ENCODE measurements at places on chromosomes 7 and 10.

DNA sequence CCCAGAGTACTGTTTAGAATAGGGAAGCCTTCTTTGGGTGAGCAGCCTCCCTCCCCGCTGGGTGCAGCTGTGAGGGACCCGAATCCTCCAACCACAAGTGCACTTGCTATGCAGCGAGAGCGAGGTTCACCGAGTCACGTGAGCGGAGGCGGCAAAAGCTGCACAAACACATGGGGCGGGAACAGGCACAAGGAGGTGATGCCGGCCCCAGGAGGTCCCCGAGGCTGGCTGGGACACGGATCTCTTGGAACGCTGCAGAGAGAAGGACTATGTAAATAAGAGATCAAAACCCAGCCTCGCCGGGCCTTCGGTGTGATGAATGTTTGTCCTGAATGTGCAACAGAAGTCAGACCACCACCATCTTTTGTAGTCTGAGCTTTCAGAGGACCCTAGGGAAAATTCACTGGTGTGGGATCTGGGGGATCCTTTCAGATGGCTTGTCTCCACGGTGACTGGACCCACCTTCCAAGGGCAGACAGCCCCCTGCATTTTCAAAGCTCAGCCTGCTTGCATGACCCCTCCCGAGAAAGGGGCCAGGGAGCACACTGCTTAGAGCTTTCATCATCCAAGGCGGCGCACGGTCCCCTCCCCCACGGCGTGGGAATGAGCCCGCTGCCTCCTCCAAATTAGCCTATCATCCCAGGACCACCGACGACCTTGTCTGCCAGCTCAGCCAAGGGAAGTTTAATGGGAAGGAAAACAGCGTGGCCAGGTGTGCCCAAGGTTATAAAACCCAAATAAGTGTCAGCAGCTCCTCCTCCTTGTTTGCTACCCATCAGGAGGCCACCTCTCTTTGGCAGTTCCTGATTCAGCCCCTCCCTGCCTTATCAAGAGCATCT is 327.7 kb downstream of the CXCL12 start:
- DNase-seq = no peak

DNA sequence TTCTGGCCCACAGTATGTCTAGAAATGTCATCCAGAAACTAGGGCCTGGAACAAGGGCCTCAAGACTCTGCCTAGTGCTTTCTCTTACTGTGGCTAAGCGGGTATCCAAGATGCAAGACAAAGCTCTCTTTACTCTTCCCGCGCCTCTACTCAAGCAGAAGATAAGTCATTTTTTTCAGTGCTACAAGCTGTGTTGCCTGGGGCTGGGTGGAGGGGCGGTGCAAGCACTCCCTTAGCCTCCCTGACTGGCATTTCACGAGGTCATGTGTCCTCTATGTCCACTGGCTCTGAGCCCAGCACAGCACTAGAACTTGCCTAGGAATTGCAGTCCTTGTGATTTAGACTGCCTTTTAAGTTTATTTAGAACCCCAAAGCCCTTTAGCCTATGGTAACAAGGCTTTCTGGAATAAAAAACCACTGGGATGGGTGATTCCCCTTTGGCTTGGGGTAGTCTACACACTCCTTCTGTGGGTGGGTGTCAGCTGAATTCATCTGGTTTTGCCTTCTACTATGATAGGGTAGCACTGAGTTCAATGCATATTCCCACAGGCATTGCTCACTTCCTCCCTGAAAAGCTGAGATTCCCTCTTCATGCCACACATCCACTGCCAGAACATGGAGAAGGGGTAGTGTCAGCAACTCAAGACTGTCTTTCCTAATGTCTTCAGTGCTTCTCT is 371.8 kb upstream of the KCND2 start:
- DNase-seq = no peak

DNA sequence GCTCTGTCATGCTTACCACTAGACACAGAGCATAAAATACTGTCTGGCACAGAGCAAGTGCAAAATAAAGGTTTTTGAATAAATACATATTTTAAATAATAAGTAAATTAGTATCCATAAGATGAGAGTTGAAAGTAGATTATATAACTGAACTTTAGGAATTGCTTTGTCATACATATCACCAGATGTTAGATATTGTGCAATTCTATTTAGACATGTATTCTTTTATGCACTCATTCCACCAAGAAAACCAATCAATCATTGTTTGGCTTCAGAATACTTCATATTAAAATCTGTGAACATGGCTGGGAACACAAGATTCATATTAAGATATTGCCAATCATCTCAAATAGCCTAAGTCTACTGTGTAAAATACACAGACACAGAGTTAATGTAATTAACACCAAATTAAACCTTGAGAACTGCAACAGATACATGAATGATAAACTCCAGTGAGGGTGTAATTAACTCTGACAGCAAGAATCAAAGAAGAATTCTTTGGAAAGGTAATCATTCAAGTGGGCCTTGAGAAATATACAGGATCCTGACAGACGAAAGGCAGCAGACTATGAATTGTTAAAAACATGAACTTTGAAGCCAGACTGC is 201.0 kb upstream of the PTN start:
- DNase-seq = no peak

- DNase-seq = no peak
Measured at GRCh38 chr7:17986851-17987250, 40.8 kb downstream of the PRPS1L1 start.

DNA sequence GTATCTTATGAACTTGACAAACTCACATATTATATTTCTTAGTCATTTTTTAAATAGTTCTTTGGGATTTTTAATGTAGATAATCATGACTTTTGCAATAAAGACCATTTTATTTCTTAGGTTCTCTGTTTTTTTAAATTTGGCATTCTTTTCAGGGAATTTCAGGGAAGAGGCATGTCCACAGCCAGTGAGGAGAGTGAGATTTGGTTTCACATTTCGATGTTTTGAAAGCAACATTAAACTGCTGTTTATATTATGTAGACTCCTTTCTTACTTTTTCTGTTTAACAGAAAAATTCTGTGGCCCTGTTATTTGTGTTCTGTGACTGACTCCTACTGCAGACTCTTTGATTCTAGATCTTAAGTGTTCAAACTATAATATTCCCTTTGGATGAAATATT is 153.7 kb downstream of the FAM107B start:
- DNase-seq = no peak

- no peak for DNase-seq
Measured at GRCh38 chr7:137667633-137668387, 179.0 kb downstream of the DGKI start.

DNA sequence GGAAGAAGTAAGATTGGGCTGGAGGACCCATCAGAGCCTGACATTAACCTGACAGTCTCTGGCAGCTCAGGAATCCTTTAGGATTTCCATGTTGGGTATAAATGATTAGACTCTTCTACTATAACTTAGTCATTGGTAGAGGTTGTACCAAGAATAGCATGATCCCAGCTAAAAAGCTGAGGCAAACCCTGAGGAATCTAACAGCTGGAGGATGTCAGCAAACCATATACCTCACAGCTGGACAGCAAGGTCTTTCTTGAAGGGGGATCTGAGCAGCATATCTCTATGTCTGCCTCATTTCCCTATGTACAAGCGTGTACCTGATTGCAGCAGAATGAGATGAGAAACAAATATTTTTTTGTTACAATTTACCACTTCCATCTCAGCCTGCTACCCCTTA is 103.2 kb downstream of the NPSR1 start:
- no peak for DNase-seq

GRCh38 chr10:87918254-87918859 is 54.9 kb downstream of the PTEN start:
- no peak for DNase-seq

DNA sequence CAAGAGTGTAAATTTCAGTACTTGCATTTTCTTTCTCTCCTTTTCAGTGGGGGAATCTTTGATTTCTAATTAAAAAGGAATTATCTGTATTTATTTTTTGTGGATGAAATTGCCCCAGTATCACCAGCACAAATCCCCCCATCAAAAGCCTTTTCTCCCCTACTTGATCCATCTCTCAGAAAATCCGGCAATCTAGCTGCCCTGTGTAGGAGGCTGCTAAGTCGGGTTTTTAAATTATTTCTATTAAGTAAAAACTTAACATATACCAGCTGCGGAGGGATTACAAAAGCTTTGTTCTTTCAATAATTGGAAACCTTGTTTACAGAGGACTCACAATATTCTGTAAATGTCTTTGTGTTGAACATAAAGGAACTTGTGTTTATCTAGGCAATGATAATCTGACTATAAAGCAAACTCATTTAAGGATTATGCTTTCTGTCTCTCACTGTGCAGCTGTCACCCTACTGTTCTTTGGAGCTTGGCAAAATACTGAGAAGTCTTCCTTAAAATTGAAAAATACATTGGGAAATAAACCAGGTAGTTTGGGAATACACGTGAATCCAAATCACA is 177.4 kb upstream of the PRR15 start:
- peak; percentile 84 for DNase-seq

DNA sequence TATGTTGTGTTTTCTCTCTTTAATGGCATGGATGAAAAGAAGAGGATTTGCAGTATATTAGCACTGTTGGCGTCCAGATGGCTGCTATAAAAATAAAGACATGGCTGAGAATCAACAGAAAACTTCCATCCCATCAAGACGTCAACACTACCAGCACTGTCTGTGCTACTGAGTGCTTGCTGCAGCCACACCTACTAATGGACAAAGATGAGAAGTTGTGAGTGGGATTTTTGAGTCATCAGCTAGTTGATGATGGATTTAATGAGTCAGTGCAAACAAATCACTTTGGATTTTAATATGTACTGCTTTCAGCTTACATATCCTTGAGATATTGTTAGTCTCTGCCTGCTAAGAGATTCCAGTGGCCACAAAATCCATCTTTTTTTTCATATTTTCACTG is 631.0 kb upstream of the ANKRD30A start:
- no peak for DNase-seq

GRCh38 chr7:143233816-143234532 is 12.1 kb downstream of the TAS2R40 start:
- DNase-seq = no peak

GRCh38 chr7:35492451-35493175 is 202.3 kb downstream of the HERPUD2 start:
- DNase-seq = no peak

GRCh38 chr7:98935811-98936210 is 57.5 kb downstream of the TRRAP start:
- no peak for DNase-seq

DNA sequence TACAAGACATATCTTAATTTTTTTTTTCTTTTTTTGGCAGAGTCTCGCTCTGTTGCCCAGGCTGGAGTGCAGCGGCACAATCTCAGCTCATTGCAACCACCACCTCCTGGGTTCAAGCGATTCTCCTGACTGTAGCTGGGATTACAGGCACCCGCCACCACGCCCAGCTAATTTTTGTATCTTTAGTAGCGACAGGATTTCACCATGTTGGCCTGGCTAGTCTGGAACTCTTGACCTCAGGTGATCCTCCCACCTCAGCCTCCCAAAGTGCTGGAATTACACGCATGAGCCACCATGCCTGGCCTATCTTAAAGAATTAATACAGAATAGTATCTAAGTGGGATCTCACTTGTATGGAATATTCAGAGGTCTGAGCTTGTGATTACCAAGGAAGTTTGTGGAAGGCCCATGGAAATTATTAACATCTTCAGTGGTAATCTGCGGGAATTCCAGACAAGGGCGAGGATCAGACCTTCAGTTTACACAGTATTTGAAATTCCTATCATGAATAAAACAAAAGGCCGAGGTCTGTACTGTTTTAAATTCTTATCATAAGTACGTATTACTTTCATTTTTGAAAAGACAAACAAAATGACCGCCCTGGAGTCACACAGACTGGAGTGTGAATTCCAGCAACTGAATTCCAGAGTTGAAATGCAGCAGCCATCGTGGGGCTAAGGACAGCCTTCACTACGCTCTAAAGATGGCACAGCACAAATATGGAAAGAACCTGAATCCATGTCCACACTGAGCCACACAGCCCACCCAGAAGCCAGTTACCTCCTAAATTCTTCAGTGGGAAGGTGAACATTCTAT is 16.7 kb downstream of the GPRIN2 start:
- no peak for DNase-seq

- DNase-seq = no peak
Measured at GRCh38 chr7:150917969-150918368, 60.2 kb downstream of the KCNH2 start.

DNA sequence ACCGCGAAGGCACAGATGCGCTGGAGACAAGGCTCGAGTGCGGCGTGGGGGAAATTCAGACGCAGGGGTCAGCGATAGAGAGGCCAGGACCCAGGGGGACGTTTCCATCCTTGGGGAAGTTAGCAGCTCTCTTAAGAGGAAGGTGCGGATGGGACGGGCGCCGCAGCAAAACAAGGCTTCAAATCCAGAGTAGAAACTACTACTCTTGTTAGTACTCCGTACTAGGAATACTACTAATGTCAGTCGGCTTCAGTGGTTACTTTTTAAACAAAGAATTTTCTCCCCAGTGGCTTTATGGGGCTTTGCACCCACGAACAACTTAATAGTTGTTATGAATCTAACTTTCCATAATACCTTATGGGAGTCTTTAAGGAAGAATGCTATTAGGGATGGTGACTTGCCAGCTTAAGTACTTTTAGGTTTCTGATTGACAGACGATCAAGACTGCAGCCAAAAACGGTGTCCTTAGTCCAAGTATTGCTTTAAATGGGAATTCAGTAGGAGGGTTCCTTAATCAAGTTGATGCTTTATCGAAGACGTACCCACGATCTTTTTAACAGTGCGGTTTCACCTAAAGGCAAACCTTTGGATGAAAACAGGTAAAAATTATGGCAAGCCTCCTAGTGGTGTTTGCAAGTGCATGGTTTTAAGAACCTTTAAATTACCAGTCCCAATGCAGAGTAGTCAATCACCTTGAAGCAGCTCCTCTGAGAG is 812 bp upstream of the IDE start:
- peak; percentile 65 for DNase-seq

GRCh38 chr10:19816411-19817230 is at the start of gene PLXDC2:
Gene PLXDC2 (plus strand): TSS chr10:19816432.
- DNase-seq = no peak

- peak; percentile 77 for DNase-seq
Measured at GRCh38 chr7:21944616-21945453, 864 bp downstream of the CDCA7L start.

GRCh38 chr10:17547060-17547459 is 70.1 kb downstream of the HACD1 start:
- DNase-seq = no peak
